ENCODE measurements at places on chromosomes 13 and 19. TPM values are rescaled to one million over a fixed set of nuclear protein-coding genes. Genes with fewer than 3 reads are reported as not detected.

Gene DAND5
- 0.12 TPM for total RNA-seq

Gene KLF2
- 0.76 TPM for total RNA-seq

Gene CYP2B6
- total RNA-seq = not detected

Gene SELENOV
- not detected for total RNA-seq

Gene ADGRE3
- not detected for total RNA-seq
